ENCODE measurements at places on chromosomes 4 and X. TPM values are rescaled to one million over a fixed set of nuclear protein-coding genes. Genes with fewer than 3 reads are reported as not detected.

YY2 gene
- 1.1 TPM for total RNA-seq

TGIF2LX gene
- total RNA-seq: not detected

EDA gene
- under 0.01 TPM for total RNA-seq

BEX1 gene
- total RNA-seq: 10.0 TPM

HSFX1 gene
- total RNA-seq: 1.6 TPM

AKAP4 gene
- not detected for total RNA-seq

NUDT6 gene
- 9.4 TPM for total RNA-seq

CT47B1 gene
- not detected for total RNA-seq

SPANXC gene
- not detected for total RNA-seq

PTPN13 gene
- 0.81 TPM for total RNA-seq

TMEM154 gene
- 2.2 TPM for total RNA-seq

CYTL1 gene
- 98.3 TPM for total RNA-seq

SOD3 gene
- not detected for total RNA-seq

- no peak for DNase-seq
Measured at GRCh38 chr4:114034189-114034588, 54.7 kb upstream of the ARSJ start.

GRCh38 chr4:166887457-166887856, 346.8 kb downstream of the SPOCK3 start:
- no peak for DNase-seq

DNA sequence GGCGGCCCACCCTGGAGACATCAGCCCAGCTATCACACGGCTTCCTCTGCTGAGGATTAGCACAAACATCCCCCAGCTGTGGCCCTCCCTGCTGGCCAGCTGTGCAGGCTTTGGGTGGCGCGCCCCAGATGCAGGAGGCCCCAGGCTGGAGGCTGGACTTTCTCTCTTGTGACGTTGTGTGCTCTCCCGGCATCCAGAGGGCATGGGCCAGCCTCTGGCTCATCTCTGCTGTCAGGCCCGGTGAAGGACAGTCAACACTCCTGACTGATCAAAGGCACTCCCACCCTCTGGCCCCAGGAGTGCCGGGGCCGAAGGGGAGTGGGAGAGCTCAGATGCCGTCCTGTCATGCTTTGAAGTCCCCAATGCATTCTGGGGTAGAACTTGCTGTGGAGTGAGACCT, 29.9 kb upstream of the PJA1 start:
- no peak for DNase-seq

- no peak for DNase-seq
Measured at GRCh38 chr4:107155366-107155765, 119.3 kb upstream of the DKK2 start.

DNA sequence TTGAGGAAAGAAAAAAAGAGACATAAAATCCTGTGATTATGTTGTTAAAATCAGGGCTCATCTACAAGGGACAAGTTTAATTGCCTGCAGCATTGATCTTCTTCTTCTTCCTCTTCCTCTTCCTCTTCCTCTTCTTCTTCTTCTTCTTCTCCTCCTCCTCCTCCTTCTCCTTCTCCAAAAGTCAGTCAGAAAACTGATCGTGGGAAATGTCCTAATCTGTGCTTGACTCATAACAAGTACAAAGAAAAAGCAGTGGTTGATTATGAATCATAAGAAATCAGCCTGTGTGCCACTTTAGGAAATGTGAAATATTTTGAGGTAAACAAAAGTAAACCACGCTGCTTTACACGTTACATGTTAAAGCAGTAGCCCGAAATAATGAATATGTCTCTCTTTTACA, 2.7 kb upstream of the ATP10D start:
- DNase-seq: no peak

DNA sequence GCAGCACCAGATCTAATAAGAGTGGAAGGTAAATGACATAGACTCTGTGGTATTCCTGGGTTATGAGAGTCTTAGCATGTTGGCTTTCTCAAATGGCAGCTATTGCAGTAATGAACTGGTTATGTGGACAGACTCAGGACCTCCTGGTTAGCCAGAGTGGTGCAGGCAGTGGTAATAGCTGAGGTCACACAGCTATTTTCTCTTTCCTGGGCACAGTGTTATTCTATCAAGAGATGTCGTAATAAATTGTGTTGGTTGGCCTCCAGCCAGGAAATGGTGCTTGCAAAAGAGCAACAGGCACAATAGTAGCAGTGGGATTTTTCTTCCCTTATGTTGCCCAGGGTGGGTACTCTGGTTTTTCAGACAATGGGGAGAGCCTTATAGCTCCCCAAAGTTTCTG, 279.2 kb upstream of the FGF16 start:
- no peak for DNase-seq

- peak; percentile 9 for DNase-seq
Measured at GRCh38 chr4:26028793-26029567, 115.0 kb downstream of the SMIM20 start.

DNA sequence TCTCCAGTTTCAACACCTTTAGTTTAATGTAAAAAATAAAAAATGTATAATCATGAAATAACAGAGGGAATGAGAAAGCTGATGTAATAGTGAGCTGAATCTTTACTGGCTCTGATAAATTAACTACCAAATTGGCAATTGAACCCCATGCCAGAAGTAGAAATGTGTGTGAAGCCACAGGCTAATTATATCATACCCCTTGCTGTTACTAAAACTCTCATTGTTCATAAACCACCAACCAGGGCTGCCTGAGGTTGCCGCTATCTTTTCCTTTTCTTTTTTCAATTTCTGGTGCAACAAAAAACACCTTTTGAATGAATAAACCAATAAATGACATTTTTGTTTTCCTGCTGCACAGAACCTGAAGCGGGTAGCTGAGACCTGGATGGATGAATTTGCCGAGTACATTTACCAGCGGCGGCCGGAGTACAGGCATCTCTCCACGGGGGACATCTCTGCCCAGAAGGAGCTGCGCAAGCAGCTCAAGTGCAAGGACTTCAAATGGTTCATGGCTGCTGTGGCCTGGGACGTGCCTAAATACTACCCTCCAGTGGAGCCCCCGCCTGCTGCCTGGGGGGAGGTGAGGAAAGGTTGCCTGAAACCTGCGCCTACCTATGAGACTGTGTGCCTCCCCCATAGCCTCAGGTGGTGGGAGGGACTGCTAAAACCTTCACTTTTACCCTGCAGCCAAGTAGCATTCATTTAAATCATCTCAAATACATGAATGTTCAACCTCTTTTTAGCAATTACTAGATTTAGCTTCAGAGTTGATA, 216.7 kb upstream of the GALNT7 start:
- no peak for DNase-seq

DNA sequence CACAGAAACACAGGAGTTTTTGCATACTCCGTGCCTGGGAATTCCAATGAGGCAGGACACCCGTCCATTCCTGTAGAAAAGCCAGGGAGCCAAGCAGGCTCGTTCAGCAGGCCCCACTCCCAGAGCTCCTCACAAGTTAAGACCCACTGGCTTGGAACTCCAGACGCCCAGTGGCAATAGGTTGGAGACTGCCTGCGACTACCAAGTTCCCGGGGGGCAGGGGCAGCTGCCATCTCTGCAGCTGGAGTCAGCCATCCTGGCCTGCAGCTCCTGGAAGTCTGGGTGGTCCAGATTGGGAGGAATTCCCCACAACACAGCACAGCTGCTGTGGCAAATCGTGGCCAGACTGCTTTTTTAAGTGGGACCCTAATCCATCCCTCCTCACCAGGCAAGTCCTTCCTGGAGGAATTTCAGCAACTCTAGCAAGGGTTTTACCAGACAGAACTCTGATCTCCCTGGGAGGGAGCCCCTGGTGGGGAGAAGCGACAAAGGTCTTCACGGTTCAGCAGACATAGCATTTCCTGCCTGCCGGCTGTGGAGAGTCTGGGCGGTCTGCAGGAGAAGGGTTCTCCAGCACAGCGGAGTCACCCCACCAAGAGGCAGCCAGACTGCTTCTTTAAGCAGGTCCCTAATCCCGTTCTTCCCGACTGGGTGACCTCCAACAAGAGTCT, 231.9 kb downstream of the STPG2 start:
- DNase-seq: no peak

DNA sequence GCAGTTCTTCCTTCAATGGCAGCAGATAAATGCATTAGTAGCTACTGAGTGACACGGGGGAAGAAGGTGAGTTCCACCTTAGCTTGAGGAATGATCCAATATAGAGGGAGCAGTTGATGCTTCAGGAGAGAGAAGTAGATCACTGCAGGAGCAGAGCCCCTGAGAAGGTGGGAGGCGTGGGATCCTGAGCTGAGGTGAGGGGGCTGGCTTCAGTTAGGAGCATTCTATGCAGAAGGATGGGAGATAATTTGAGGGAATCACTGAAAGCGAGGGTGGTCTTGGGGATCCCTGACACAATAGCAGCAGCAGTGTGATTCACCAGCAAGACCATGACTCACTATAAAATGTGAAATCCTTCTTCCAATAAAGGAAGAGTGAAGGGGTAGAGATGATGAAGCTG, 48.0 kb downstream of the XAGE2 start:
- no peak for DNase-seq

GRCh38 chr4:152620915-152621314, 58.9 kb downstream of the TMEM154 start:
- no peak for DNase-seq

DNA sequence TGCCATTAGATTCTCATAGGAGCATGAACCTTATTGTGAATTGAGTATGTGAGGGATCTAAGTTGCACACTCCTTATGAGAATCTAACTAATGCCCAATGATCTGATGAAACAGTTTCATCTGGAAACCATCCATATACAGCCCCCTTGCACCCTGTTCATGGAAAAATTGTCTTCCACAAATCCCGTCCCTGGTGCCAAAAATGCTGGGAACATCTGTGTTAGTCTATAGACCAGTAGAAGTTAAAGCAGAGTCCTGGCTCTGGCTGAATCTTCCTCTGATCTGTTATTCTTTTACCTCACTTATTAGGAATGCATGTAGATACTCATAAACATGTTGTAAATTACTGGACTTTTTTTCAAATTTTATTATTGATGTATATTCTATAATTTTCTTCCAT, 29.2 kb downstream of the SULT1B1 start:
- DNase-seq: no peak

DNA sequence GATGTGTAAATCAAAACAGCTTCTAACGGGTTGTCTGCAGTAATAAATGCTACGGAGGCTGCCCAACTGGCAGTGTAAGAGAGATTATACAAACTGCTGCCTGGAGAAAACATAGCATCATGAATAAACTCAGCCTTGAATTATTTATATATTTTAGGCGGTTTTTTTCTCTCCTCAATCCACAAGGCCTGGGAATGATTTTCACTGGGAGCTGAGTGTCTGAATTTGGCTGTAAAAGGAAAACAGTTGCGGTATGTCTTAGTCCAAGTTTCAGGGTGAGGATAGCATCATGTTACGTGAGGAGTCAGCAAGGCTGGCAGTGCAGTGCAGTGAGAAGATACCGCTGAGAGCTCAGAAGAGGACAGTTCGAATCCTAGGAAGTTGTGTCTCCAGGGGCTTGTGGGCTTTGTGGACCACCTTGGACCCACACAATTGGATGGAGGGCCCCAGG, 291.5 kb upstream of the BOD1L1 start:
- no peak for DNase-seq

- no peak for DNase-seq
Measured at GRCh38 chrX:50180073-50180940, 20.5 kb downstream of the AKAP4 start.

- DNase-seq: no peak
Measured at GRCh38 chr4:78553529-78554060, 2.0 kb downstream of the ANXA3 start.

- no peak for DNase-seq
Measured at GRCh38 chr4:158538176-158538575, 16.5 kb downstream of the RXFP1 start.

DNA sequence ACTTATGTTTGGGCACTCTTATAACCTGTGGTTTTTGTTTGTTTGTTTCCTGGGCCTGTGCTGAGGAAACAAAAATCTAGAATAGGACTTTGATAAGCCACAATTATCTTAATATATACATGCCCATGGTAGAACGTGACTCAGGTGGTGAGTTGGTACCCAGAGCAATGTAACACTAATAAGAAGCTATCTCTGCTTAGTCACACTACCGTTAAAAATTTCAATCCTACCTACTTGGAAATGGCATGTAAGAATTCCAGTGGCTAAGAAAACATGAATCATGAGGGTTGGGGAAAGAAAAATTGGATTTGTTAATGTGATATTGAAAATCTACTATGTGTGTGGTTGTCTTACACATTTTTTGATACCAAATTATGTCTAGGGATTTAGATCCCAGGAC, 30.5 kb upstream of the ADGRG2 start:
- DNase-seq: no peak

DNA sequence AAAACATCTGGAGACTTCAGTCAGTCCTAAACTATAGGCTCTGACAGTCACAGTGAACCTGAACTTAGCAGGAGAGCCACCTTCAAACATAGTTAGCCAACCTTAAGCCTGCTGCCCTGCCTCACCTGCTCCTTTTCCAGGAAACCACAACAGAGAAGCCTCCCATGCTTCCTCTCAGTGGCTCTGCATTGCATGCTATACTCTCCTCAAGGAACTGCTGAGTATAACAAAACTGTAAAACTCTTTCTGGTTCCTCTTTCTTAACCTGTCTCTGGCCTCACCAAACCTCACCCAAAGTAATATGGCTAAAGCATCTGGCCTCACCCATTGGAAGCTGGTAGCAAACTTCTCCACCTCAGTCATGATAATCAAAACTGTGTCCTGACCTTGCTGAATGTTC, 122.1 kb downstream of the ANKRD50 start:
- peak; percentile 3 for DNase-seq

DNA sequence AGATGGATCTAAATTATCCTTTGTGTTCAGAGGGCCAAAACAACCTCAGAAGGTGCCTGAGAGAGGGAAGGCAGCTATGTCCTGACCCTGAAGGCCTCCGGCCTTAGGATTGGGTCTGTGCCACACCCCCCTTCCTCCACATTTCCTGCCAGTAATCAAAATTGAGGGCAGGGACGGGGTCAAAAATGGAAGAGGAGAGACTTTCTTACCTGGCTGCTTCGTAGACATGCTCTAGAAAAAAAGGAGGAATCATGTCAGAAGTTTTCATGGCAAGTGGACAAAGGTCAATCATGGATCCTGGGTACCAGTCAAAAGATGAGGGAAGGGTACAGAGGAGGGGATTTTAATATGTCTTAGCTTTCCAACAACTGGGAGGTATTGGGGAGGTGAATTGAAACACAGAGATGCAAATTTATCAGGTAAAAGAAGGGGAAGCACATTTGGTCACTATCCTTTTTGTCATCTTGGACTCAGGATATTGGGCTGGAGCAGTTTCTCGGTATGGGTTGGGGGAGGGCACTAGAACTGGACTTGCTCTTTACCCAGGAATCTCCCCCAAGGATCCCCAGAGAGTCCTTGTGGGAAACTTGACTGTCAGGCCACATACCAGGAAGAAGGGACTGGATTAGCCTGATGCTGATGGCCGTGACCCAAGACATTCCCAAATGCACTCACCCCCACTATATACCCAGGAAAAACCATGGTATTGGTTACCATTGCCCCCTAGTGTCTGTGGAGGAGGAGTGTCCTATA, 17.1 kb downstream of the VSIG4 start:
- DNase-seq: no peak

GRCh38 chr4:165208741-165209388, 1.5 kb downstream of the KLHL2 start:
- no peak for DNase-seq

DNA sequence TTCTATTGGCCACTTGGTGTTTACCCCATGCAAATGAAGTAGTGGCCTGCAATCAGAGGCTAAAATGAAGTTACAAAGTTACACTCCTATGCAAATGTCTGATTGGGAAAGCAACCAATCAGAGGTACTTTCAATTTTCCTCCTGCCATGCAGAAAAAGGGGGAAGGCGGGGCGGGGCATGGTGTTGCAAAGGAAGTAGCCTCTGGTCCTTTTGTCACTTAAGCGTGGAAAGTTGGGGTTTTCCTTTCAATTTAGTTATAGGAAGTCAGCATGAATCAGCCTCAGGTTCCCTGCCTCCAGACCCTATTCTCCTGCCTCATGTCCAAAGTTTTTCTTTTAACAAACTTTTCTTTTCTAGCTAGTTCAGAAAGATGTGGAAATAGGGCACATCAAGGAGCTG, 69.3 kb downstream of the GPC4 start:
- DNase-seq: no peak
